Activated effector memory CD4-positive, alpha-beta T cell treated with anti-CD3 and anti-CD28 coated beads, Interleukin-2, amount 50 U/mL, for 16 hours (primary cell): ENCODE measurements at places on chromosomes 11 and 22.

- no peak for DNase-seq
Measured at GRCh38 chr22:22556995-22557925, 1.8 kb downstream of the PRAME start.

DNA sequence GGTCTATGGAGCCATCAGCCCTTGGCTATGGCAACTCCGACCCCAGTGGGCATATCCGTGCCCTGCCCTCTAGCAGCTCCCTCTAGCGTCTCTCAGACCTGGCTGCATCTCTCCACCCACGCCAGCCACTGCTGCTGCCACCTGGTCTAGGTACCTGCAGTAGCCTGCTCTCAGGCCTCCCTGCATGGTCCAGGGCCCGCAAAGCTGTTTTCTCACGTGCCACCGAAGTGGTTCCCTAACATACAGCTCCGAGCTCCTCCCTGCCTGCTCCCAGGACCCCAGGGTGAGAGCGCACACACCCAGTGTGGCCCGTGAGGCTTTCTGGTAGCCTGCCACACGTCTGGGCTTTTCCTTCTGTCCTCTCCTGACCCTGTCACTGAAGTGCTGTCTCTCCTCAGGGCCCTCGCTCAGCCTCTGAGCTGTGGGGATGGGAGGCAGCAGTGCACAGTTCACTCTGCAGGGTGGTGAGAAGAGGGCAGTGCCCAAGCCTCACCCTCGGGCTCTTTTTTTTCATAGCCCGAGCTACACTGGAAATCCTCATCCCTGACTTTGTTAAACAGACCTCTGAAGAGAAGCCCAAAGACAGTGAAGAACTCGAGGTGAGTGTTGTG lies 14.3 kb downstream of the DGCR8 start:
- peak; percentile 58 for DNase-seq

GRCh38 chr11:82731691-82732277 lies 1.9 kb downstream of the FAM181B start:
- no peak for DNase-seq

- no peak for DNase-seq
Measured at GRCh38 chr11:26953770-26954392, 40.0 kb upstream of the FIBIN start.

DNA sequence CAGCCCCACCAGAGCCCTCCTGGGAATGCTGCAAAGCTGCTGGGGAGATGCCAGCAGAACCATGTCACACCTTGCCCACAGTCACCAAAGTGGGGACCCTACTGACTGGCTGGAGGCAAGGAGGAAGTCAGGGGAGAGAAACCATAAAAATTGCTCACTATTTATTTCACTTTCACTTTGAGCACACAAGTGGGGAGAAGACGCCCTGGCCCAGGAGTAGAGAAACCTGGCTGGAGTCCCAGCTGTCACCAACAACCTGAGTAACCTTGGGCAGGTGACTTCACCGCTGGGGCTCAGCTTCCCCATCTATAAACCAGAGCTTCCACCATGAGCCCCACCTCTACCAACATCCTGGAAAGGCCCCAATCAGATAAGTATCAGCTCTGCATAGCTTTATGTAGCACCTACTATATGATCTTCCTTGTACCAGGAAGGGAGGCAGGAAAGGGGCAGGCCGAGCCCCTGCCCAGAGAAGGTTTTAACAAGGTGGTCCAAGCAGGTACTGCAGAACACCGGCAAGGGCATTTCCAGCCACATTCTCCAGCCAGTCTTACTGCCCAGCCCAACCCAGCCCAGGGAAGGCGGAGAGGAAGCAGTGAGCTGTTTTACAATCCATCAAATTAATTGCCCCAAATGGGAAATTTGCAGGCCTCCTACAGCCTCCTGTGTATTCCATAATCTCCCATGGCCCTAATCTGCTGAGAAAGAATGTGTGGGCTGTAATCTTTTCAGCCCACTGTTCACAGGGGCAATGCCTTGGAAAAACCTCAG lies 27.6 kb downstream of the PLEKHA7 start:
- DNase-seq, result peak; percentile 78

- DNase-seq, result no peak
Measured at GRCh38 chr11:117282956-117283355, 8.2 kb upstream of the BACE1-AS start.

DNA sequence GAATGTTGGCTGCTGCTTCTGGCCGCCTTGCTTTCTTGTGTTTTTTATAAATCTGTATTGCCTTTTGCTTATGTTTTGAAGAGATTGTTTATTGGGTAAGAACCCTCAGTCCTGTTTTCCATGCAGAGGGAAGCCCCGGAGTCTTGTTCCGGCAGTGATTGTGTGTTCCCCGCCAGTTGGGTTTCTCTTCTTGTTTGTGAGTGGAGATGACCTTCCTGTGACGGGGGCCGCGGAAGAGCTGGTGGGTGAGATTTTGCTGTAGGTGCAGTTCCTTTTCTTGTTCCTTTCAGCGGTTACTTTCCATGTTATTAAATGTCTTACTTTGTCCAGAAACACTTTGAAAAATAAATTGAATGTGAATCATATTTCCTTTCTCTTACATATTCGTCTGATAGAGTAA lies 8.3 kb downstream of the TBC1D22A start:
- peak; percentile 69 for DNase-seq

DNA sequence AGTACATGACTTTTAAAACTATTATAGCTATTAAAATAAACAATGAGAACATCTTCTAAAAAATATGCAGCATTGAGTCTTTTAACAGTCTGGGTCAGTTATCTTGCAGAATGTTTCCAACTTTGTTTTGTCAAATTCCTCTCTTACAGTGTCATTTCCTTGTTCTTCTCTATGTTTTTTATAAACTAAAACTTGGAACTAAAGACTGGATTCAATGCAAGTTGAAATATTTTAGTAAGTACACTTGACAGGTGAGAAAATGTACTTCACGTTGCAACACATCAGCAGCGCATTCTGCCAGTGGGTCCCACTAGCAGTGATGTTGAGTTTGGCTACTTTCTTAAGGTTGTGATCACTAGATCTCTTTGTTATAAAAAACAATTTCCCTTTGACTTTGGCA lies 1407.6 kb upstream of the RAG2 start:
- DNase-seq, result no peak

DNA sequence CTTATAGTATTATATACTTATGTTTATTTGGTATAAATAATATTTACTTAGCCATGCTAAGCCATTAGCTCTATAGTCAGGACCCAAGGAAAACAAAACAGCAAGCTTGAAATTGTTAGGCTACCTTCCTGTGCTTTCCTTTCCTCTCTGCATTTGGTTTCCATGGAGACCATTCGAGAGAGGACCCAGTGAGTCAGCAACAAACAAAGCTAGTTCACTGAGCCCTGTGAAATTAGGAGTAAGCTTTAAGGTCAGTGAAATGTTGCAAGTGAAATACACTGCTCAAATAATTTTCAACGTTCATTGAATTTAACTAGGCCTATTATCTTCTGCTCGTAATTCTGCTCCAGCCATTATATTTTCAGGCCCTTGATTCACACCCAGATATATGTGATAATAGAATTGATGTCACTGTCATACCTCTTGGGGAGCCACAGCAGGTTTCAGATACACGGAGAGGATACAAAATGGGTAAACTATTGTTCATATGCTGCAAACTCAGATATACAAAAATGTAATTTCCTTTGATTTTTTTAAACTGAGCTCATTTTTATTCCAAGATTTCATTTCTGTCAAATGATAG lies 9.1 kb upstream of the OR10D3 start:
- no peak for DNase-seq

DNA sequence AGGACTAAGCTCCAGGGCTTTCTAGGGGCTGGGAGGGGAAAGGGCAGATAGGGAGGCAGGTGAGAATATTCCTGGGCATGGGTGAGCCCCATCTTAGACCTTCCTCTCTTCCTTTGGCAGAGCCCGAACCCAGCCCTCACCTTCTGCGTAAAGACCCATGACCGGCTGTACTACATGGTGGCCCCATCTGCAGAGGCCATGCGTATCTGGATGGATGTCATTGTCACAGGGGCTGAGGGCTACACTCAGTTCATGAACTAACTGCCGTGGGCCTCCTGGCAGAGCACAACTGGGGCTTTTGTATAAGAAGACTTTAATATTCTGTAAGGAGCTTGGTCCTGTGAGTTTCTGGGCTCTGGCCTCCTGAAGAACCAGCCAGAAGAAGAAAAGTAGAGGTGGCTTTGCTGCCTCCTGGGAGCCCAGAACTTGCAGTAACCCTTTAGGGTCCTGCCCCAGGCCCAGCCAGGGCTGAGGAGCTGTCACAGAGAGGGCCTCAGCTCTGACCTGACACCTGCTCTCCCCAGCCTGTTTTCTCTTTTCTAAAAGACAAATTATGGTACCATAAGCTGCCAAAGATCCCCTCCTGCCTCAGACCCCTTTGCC lies 22.8 kb downstream of the TREH start:
- peak; percentile 47 for DNase-seq

DNA sequence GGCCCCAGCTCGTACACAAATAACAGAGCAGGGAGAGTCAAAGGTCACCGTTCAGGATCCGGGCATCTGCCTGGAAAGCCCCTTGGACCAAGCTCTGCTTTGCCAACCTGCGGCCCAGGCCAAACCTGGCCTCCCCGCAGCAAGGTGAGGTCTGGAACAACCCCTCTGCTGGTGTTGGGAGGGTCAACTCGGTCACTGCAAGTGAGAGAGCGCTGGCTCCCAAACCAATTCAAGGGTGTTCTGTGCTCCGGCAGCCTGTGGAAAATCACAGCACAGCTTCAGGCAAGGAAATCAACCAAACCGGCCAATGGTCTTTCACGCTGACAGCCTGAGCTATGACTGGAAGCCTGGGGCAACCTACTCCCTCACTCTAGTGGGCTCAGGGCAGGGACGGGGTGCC lies 63.4 kb downstream of the MYH9 start:
- DNase-seq, result no peak

DNA sequence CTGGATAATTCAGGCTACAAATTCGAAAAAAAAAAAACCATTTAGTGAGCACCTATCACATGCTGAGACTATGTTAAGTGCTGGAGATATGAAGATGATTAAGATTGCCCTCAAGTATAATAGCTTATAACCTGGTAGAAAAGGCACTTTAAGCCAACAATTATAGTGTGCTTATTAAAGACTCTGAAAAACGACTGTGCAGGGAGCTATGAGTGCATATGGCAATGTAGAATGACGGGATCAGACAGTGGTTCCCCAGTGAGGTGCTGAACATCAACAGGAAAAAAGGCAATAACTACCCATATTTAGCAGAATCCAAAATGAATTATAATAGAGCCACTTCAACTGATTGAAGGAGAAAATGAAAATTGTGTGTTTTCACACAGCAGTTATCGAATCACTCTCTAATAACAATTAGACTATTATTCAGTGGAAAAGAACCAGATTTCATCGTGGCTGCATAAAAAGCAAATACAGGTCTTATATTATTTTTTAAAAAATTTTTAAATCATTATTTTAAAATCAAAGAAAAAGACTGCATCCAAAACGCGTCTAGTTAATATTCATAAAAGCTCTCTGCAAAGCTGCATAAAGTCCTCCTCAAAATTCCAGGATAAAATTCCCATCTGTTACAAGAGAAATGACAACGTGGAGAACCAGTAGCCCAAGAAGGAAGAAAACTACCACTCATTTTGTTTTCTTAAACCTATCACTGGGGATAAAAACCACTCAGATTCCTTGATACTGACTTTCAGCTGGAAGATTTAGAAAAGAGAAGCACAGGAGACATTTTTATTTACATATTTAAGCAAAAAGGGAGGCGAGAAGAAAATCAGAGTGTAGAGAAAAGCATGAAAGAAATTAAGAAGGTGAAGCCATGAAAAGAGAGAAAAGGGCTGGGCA lies 1.1 kb downstream of the MTMR2 start:
- DNase-seq, result no peak

- DNase-seq, result no peak
Measured at GRCh38 chr22:50535113-50535512, 5.3 kb upstream of the TYMP start.

GRCh38 chr11:30585125-30585891 lies 845 bp downstream of the MPPED2 start:
- DNase-seq, result no peak

- no peak for DNase-seq
Measured at GRCh38 chr22:37625737-37626136, 13.7 kb upstream of the SH3BP1 start.

DNA sequence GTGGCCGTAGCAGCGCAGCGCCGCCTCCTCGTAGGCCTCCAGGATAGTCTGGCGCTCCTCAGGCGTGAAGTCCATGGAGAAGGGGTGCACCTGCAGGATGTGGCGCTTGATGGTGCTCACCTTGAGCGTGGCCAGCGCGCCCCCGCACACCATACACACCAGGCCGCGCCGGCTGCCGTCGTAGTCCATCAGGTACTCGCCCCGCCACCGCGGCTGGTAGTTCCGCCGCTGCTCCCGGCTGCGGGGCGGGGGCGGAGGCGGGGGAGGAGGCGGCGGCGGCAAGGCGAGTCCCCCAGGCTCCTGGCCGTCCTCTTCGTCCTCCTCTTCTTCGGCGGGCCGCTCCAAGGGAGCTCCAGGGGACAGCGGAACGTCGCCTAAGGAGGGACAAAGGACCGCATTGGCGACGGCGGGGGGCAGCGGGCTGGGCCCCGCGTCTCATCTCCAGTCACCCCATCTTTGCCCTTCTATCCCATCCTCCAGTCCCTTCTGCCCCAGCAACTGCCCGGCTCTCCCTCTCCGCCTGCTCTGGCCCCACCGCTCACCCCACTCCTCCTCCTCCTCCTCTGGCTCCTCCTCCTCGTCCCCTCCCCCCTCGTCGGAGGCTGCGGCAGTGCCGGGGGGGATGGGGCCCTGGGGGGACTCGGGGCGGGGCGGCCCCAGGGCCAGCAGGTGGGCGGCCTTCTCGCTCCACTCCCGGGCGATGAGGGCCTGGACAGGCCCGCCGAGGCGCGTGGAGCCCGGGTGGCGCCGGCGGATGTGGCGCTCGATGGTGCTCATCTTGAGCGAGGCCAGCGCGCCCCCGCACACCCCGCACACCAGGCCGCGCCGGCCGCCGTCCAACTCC lies 4.9 kb downstream of the ZFTA start:
- DNase-seq, result no peak

- DNase-seq, result no peak
Measured at GRCh38 chr22:27863001-27863400, 56.1 kb downstream of the PITPNB start.

- no peak for DNase-seq
Measured at GRCh38 chr22:42025421-42025820, 26.8 kb downstream of the WBP2NL start.

DNA sequence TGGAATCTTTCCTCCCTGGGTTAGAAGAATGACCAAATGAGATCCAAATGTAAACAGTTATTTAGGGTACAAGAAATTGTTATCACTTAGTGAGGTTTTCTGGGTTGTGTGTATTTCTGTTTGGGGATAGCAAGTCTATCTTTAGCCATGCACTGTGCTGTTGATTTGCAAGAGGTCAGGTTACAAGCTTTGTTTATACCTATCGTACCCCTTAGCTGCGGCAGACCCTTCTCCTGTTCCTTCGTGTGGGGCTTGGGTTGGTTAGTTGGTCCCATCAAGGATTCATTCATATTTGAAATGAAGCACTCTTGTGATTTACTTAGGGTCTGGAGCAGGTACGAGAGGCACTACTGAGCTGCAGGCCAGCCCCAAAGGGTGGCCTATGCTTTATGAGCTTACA lies 72.6 kb downstream of the USP35 start:
- DNase-seq, result no peak

GRCh38 chr11:94245121-94245520 lies 59.3 kb upstream of the IZUMO1R start:
- no peak for DNase-seq

GRCh38 chr22:21055564-21055834 lies 9.8 kb downstream of the LRRC74B start:
- no peak for DNase-seq
